ENCODE measurements at places on chromosomes 5 and 9. TPM values are rescaled to one million over a fixed set of nuclear protein-coding genes. Genes with fewer than 3 reads are reported as not detected.

DNA sequence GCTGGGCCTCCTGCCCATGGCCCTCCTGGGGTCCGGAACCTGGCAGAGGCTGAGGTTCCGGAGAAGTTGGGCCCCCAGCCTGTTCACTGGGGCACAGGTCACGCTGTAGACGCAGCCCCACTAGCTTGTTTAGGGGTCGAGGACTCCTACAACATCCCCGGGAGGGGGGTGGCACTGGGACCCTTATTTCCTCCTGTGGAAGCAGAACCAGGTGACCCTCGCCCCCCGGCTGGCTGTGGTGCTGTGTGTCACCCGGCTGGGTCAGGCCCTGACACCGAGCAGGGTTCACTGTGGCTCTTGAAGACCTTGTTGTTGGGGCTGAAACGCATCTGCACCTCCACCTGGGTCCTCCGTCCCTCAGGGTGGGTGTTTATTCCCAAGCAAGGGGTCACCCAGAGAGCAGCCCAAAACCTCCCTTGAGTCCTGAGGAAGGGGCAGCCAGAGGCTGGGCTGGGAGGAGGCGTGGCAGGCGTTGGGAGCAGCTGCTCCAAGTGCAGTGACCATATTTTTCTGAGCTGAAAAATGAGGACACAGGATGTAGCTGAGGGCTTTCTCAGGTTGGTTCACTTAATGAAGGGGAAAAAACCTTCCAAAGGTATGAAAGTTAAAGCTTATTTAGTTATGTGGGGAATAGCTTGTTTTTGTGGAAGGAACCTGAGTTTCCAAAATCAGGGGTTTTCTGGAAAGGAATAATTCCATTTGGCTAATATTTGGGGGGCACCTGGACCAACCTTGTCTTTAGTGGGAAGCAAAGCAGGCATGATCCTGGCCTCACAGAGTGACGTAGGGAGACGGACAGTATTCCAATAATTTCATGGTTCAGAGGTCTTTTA lies 164.7 kb upstream of the IER5L start:
- no peak for DNase-seq

The HTR4 gene
- 1.2 TPM for total RNA-seq

The TAF1L gene
- total RNA-seq, result under 0.01 TPM

The PCDH1 gene
- total RNA-seq, result 41.2 TPM

GRCh38 chr5:171647043-171647903 lies 138.3 kb upstream of the SMIM23 start:
- no peak for DNase-seq

DNA sequence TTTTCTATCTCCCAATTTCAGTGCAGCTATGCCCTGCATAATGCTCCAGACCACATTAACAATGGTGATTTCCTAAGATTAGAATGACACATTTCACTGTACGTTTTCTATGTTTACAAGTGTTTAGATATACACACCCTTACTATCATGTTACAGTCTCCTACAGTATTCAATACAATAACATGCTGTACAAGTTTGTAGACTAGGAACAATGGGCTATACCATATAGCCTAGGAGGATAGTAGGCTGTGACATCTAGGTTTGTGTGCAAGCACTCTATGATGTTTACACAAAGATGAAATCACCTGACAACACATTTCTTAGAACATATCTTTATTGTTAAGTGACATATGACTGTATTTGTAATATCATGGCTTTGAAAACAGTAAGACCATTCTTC lies 1435.6 kb upstream of the NUDT12 start:
- DNase-seq, result no peak

GRCh38 chr5:6252581-6252980 lies 125.8 kb downstream of the MED10 start:
- DNase-seq, result no peak
